HFFc6 (cell line): ENCODE measurements at places on chromosomes 6 and 20.
A peak's percentile ranks its signal among the peaks of the same experiment; 100 is the strongest.

- DNase-seq, result peak; percentile 90
Measured at GRCh38 chr6:27096834-27097511, 150.5 kb upstream of the PRSS16 start.

GRCh38 chr20:25622450-25623224, 1.2 kb downstream of the NANP start:
- DNase-seq, result peak; percentile 4

DNA sequence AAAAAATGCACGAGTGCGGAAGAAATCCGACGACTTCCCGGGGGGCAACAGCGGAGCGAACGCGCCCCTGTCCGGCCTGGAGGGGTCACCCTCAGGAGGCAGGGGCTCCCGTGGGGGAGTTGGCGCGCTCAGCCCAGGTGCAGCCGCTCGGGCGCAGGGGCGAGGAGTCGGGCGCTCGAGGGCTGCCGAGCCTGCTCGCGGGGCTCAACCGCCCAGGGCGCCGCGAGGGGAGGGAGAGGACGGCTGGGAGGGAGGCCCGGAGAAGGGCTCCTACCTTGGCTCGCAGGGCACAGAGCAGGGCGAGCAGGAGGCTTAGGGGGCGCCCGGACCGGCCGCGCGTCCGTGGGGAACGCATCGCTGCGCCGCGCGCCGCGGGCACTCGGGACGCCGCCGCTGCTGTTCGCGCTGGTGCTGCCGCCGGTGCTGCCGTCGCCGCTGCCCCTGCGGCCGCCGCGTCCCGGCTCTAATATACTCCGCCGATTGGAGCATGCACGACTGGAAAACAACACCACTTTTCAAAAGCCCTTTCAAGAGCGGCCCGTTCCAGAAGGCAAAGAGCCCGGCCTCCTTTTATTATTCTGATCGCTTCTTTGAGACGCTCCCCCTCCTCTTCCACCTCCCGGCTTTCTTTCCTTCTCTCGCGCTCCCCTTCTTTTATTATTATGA, 490 bp downstream of the JAG1 start:
- DNase-seq, result peak; percentile 17

DNA sequence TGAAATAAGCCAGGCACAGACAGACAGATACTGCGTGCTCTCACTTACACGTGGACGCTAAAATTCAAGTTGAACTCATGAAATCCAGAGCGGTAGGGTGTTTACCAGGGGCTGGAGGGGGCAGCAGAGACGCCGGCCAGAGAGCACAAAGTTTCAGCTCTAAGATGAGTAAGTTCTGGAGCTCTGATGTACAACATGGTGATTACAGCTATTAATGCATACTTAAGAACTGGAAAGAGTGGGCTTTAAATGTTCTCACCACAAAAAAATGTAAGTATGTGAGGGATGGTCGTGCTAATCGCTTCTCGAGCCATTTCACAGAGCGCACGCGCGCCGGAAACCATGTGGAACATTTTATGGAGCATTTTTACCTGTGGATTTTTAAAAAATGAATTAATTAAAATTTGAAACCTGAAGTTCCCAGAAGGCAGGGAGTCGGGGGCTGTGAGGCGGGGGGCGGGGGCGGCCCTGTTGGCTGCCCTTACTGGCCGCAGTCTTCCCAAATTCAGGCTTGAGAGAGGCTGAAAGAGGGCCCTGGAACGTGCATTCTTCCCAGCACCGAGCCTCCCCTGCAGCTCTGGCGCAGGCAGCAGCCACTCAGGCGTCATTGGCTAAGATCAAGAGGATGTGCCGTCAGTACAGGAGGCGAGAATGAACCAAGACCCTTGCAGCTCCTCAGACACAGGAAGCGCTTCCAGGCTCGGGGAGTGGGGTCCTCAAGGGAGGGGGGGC, 8.5 kb upstream of the SLCO4A1 start:
- DNase-seq, result no peak

DNA sequence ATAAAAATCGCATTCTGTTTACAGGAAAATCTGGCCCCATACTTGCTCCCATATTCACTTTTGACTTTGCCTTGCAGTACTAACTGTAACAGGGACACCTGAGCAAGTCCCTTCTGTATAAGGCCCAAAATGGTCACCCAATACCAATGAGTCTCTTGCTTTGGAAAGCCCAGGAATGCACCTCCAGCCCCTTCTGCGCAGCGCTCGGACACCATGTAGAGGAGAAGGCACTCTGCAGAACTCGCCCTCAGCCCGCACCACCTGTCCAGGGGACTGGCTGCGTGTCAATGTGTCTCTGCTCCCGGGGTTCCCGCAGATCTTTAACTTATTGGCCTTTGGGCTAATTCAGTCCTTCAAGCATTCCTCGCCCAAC, 746 bp upstream of the PRND start:
- no peak for DNase-seq

DNA sequence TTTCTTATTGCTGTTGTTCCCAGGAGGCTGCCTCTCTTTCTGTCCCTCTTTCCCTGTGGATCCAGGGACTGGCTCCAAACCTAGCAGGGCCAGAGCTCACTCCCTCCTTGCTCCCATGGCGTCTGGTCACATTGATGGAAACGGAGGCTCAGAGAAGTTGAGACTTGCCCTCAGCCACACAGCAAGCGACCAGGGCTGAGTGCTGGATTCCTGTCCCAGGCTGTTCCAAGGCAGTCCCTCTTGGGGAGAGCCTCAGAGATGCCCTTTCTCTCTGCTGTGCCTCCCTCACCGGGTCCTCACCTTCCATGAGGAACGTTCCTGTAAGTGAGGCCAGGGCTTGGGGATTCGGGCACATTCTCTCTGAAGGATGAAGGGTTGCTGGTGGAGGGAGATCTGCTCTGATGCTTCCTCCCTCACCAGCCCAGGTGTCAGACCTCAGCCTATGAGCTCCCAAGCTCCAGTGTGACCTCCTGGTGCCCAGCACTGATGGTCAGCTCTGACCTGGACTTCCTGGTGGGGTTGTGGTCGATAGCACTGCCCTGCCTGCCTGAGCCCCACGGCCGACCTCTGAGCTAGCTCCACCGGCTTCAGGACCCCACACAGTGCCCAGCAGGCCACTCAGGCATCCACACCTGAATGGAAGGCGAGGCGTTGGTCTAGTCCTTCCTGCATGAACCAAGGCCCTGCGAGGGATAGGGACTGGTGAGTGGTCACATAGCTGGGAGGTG, 26.8 kb downstream of the SUN5 start:
- no peak for DNase-seq

- DNase-seq, result peak; percentile 25
Measured at GRCh38 chr6:31585491-31585890, 586 bp upstream of the LST1 start.

GRCh38 chr6:39791311-39791710, 865 bp upstream of the DAAM2 start:
- no peak for DNase-seq

GRCh38 chr6:157143890-157144798, 179.2 kb downstream of the TMEM242 start:
- no peak for DNase-seq

DNA sequence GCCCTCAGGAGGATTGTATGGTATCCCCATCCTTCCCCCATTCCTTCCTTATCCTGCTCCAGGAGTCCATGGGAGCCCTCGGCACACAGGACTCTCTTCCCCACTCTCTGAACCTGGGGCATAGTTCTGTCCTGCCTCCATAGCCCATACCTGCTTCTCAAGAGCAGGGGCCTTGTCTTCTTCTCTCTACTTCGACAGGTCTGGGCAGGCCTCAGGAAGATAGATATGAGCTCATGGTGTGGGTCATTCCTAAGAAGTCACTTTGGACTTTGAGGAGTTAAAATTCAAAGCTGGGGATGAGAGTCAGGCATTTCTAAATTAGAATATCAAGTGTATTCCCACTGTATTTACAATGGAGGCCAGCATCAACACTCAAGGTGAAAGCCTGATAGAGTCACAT, 8.4 kb upstream of the ADA start:
- no peak for DNase-seq

DNA sequence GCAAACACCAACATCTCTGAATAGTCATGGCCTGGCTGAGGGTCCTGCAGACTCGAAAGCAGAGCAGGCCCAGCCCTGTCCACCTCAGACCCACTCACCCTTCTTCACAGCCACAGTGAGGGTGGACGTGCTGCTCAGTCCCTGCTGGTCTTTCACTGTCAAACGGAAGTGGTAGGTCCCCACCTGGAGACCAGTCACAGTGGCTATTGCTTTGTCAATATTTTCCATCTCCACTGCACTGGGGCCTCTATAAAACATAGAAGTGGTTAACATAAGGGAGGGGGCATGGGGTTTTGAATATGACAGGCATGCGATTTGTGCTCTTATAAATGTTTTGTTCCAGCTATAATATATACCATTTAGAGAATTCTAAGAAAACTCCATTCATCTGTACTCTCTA, 73.9 kb downstream of the ALDH5A1 start:
- no peak for DNase-seq
